ENCODE measurements at places on chromosomes 6 and 20.
A peak's percentile ranks its signal among the peaks of the same experiment; 100 is the strongest.

- DNase-seq: no peak
Observed at GRCh38 chr6:157614026-157614568, 208.9 kb upstream of the SNX9 start.

GRCh38 chr6:47242483-47243386, 67.0 kb downstream of the TNFRSF21 start:
- DNase-seq: peak; percentile 80

DNA sequence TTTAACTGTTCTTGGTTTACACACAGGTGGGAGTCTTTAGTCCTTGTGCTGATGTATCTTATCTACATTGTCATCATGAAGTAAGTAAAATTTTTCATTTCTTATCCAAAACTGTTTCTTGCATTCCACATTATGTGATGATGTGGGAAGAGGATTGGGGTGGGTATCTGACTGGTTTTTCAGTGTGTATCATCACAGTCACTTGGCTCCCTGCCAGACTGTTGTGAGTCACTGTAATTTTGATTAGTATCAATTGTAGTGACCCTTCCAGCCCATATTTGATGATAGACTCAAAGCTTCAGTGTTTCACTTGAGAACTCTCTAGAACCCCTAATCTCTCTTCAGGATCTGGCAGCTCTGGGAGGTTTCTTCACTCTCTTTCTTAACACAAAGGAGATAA, 84.5 kb upstream of the RIN2 start:
- no peak for DNase-seq

- DNase-seq: peak; percentile 52
Observed at GRCh38 chr20:34907616-34908469, 31.4 kb downstream of the ACSS2 start.

GRCh38 chr6:154506991-154507898, 3.2 kb downstream of the CNKSR3 start:
- no peak for DNase-seq

DNA sequence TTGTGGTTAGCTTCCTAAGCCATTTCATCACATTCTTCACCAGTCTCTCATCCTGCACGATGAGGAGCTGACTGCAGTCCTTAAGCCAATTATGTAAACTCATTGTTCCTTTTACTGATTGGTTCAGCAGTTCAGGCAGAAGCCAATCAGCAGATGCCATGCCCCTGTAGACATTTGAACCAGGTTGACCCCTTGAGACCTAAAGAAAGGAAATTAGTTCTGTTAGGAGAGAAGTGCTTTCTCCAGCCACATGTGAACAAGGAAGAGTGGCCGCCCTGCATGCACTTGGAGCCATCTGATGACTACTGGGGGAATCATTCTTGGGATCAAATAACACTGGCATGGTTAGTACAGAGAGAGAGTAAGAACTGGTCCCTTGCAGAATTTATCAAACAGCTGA, 535.2 kb upstream of the ID4 start:
- DNase-seq: peak; percentile 7

DNA sequence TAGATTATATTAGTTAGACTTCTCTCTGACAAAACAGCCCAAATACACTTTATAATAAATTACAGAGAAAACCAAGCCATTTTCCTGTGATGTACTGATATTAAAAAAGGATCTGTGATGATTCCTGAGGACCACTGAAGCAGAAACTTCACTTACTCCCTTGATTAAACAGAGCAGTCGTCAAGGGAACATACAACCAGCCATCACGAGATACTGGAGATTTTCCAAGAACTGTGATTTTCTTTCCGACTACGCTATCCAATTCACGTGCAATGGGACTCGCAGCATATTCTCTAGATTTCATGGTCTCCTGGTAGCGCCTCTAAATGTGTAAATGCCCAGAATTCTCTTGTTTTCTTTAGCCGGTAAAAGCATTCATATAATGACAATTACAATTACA, 377.4 kb downstream of the PHF3 start:
- no peak for DNase-seq

- DNase-seq: peak; percentile 45
Observed at GRCh38 chr20:34948030-34948429, 7.6 kb downstream of the GSS start.

All from skeletal muscle cell (primary cell).